ENCODE measurements at places on chromosomes 11 and 22.

GRCh38 chr11:57798905-57799559 lies 37.4 kb downstream of the CTNND1 start:
- DNase-seq, result no peak

- DNase-seq, result no peak
Measured at GRCh38 chr11:65357856-65358356, 3.4 kb downstream of the TIGD3 start.

DNA sequence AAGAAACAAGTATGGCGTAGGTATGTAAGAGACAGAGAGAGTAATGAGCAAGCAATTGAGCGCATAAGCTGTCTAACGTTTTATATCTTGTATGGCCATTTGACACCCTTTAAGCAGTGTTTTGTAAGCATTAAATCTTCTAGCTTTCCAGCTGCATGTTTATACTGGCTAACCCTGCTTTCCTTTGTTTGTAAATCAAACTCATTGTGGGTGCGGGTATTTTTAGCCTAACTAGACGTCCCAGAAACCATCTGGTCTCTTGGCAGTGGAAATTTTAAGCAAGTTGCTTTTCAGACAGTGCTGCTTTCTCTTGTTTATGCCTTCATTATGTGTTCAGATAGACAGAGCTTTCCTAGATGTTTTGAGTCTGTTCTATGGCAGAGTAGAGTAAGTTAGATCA lies 73.5 kb downstream of the RNF169 start:
- DNase-seq, result no peak

GRCh38 chr11:47189100-47189834 lies 3.0 kb upstream of the PACSIN3 start:
- no peak for DNase-seq

- DNase-seq, result no peak
Measured at GRCh38 chr11:94379613-94380012, 21.6 kb downstream of the GPR83 start.

GRCh38 chr11:134361661-134362060 lies 29.9 kb downstream of the GLB1L2 start:
- DNase-seq, result no peak

- no peak for DNase-seq
Measured at GRCh38 chr22:20625270-20625669, 117.9 kb downstream of the MED15 start.

DNA sequence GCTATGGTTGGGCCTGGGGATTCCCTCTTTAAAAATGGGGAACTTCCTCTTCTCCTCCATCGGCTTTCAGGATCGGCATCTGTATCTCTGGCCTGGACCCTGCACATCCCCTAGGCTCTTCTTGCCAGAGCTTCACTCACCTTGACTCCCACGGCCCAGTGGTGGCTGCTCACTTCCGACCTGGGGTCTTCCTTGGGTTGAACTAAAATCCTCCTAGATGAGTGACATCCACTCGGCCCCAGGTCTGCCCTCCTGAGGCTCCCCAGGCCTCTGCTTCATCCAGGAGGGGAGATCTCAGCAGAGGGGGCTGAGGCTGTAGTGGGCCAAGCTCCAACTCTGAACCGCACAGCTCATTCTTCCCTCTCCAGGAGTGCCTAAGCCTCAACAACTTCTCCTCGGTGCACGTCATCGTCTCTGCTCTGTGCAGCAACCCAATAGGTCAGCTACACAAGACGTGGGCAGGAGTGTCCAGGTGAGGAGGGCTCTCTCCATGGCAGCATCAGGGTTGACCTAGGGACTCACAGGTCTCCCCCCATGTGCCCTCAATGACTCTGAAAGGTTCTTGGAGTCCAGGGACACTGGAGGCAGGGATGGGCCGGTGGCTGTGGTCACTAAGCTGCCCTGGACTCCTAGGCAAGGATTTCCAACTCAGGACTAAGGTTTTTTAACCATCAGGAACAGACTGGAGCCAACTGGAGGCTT lies 3.3 kb downstream of the RGL4 start:
- no peak for DNase-seq

GRCh38 chr11:80596291-80596810 lies 1155.5 kb upstream of the TENM4 start:
- no peak for DNase-seq

DNA sequence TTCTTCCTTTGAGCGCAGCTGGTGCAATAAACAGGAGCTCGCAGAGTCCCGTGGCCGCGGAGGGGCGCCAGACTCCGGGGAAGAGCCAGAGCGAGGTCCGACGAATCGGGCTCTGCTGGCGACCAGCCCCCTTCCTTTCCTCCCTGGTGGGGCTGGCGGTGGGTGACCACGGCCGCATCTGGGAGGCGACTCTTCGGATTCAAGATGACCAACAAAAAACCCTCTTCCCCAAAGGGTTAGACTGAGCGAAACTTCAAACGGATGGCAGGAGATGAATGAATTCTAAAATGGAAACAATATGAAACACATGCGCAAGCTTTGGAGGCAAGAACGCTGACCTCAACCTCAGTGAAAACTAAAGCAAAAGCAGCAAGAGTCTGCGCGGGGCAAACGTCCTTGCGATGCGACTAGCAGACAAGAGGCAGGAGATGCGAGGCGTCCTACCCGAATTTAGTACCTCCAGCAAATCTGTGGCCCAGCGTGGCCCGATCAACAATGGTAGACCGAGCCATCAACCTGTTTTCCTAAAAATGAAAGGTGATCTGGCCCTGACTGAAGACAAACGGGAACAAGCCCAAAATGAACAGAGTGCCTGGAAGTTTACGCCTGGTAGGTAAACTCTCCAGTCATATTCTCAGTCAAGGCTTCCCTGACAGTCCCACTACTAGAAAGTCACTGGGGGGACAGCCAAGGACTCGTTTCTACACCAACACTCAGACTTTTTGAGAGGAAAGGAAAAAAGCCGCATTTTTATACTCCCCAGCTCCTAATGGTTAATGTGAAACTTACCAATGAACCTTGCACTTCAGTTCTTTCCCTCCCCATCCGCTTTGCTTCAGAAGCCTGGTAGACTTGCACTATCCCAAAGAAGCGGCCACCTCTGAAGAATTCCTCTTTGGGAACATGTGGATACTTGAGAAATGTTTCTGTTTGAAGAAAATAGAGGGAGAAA lies 11.6 kb downstream of the MMP3 start:
- no peak for DNase-seq

GRCh38 chr11:61266602-61267001 lies 25.6 kb downstream of the PGA5 start:
- DNase-seq, result no peak

DNA sequence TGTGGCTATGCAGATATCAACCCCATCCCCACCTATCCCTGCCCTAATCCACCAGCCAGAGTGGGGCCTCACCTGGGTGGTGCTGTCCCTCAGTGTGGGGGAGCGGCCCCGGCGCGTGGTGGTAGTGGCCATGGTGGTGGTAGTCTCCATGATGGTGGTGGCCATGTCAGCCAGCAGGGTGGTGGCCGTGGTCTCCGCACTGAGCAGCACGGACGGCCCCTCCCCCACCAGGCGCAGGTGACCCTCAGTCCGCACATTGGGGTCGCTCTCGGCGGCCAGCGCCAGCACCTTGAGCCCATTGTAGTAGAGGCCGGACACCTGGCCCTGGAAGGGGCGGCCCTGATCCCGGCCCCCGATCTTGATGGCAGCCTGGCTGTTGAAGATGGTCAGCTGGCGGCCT lies 31.7 kb downstream of the SLC22A12 start:
- no peak for DNase-seq

- DNase-seq, result no peak
Measured at GRCh38 chr11:109147726-109148125, 274.3 kb upstream of the C11orf87 start.

DNA sequence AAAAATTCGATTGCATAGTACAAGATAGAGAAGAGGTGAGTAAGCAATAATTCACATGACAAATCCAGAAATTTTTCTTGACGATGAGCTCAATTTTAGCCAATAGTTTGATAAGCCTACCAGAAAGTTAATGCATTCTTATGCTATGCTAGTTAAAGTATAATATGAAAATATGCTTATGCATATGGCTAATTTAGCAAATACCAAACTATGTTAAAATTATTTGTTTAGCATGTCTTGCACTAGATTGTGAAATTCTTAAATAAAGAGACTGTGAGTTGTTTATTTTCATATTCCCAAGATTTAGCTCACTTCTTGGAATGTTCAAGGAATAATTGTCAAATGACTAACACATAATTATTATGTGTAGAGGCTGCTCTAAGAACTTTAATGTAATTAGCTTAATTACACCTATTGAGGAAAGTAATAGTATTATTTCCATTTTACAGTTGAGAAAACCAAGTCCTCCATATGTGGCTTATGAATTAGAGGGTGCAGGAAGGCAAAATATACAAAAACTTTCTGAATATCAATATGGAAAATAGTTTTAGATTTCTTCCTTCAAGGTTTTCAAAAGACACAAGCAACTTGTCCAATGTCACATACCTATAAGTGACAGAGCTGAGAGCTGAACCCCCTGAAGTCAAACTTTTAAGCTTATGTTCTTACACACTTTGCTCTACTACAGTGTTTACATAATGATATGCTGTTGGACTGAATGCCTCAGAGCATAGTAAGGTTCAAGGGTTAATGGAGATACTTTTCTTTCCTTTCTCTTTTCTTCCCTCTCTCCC lies 45.9 kb upstream of the ARHGAP20 start:
- no peak for DNase-seq

GRCh38 chr11:78935398-78936068 lies 360.9 kb upstream of the NARS2 start:
- DNase-seq, result no peak

DNA sequence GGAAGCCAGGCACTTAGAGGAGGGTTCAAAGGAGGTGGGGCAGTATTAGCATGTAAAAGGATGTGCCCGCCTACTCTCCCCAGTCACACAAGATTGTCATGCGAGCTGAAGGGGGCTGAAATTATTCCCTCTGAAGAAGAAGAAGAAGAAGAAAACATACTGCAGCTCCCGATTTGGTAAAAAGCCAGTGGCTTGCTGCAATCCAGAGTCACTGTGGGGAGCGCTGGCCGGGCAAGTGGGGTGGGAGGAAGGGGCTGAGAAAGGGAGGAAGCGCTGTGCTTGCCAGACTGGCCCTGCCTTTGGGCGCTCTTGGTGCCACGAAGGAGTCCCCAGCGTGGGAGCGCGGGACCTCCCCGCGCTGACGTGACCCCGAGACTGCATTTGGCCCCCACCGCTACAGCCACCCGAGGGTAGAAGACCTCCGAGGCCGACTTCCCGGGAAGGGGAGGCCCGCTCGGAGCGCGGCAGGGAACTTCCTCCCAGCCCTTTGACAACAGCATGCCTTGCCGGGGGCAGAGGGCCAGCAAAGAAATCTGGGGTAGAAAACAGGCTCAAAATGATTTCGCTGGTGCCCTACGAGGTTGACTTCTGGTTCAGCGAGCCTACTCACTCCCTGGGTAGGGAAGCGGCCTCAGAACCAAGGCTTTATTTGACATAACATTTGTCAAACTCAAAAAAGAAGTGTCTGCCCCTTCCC lies 906.3 kb downstream of the DLG2 start:
- DNase-seq, result no peak

GRCh38 chr22:27986937-27987336 lies 67.9 kb upstream of the PITPNB start:
- DNase-seq, result no peak

DNA sequence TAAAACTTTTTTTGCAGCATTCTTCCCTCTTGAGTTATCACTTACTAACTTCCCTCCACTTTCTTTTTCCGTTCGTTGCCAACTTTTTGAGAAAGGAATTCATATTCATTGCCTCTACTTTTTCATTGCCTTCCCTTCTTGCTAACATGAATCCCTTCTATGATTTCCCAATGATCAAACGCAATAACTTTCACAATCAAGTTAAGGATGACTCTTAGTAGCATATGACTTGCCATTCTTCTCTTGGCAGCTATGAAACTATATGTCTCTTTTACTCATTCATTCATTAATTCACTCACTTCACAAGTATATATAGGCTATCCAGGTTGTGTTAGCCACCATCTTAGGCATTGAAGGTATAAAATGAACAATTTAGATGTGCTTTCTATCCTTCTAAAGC lies 16.6 kb upstream of the ARHGAP20 start:
- no peak for DNase-seq

- DNase-seq, result no peak
Measured at GRCh38 chr22:41216984-41217383, 11.9 kb downstream of the L3MBTL2 start.

GRCh38 chr22:40218723-40219294 lies 41.1 kb downstream of the TNRC6B start:
- DNase-seq, result no peak

DNA sequence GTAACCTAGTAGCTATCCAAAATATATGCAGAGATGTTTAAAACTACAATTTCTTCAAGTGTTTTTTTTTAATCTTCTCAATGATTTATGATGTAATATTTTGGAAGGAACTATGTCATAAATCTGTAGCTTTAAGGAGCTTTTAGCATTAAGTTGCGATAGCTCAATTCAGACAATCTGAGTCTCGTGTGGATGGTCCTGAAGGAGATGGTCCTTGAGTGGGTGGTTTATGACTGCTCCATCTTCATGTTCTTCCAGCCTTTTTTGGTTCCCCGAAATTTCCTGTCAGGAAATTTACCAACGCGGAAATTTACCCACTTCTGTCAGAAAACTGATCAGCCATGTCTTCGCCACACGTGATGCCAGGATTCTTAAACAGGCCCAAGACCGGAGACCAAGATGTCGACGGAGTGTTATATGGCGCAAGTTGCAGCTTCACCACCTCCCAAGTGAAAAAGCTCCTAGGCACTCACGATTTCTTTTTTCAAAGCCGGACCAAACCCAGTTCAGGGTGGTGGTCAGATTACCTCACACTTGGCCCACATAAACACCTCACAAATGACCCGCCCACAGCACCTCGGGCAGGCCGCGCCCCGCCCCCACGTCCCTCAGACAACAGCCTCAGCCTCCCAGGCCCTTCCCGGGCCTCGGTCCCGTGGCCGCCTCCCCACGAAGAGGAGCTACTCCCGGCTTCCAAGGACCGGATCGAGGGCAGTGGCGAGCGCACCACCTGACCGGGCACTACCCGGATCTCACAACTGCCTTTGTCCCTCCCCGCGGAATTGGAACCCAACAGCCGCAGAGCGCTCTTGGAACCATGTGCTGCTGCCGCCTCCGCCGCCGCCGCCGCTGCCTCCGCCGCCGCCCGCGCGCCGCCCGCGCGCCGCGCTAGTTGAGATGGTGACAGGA lies at the start of gene MORC2:
MORC2 (minus strand) TSS at position 760 of the 909 bp plus-strand sequence. CDS start 885 bp downstream, outside the sequence.
- DNase-seq, result peak; percentile 8

DNA sequence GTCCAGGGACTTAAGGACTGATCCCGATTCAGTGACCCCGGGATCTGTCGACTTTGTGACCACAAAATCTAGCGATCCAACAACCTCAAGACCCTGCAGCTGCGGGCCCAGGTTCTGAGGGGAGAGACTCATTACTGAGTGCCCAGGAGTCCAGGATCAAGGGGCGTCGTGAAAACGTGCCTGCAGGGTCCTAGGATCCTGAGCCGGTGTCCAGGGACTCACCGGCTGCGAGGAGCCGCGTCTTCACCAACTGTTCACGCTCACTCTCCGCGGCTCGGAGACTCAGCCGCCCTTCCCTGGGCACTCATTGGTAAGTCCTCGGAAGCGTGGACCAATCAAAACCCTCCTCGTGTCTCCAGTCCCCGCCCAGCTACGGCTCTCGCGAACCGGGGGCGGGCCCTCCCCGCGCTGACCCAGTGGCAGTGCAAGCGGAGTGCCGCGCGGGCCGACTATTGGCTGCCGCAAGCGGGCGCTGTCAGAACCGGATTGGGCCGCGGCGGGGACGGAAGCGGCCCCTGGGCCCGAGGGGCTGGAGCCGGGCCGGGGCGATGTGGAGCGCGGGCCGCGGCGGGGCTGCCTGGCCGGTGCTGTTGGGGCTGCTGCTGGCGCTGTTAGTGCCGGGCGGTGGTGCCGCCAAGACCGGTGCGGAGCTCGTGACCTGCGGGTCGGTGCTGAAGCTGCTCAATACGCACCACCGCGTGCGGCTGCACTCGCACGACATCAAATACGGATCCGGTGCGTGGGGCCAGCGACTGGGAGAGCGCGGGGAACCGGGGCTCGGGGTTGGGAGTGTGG lies at the start of gene SDF2L1:
SDF2L1 (plus strand) TSS at position 514 of the 795 bp plus-strand sequence; CDS start at position 549, 35 bp downstream.
- peak; percentile 99 for DNase-seq

All from stimulated activated CD4-positive, alpha-beta T cell treated with anti-CD3 and anti-CD28 coated beads, Interleukin-15, amount 100 ng/mL, for 48 hours (primary cell).